ENCODE measurements at places on chromosomes 7 and 10. TPM values are rescaled to one million over a fixed set of nuclear protein-coding genes. Genes with fewer than 3 reads are reported as not detected.

DNA sequence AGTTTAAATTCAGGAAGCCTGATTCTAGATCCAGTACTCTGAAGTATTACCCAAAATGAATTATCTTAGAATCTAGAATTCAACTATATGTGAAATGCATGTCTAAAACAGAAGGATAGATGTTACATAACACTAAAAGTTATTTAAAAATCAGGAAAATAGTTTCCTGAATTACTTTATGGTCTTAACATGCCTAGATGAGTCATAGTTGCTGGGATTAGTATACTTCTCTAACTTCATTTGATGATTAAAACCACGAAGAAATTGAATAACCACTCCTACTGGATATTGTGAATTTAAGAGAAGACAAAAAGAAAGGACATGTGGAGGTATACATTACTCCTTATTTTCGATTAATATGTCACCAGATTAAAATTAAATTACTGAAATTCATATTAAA lies 65.5 kb downstream of the ATAD1 start:
- H3K4me3 ChIP-seq = no peak overlapping the region
- H3K4me1 ChIP-seq = no peaks in the 10 kb centered on the region
- no peaks in the 10 kb centered on the region for H3K27me3 ChIP-seq
- H3K36me3 ChIP-seq = peaks cover 18% of the 10 kb centered on the region
- DNase-seq = no peak

DNA sequence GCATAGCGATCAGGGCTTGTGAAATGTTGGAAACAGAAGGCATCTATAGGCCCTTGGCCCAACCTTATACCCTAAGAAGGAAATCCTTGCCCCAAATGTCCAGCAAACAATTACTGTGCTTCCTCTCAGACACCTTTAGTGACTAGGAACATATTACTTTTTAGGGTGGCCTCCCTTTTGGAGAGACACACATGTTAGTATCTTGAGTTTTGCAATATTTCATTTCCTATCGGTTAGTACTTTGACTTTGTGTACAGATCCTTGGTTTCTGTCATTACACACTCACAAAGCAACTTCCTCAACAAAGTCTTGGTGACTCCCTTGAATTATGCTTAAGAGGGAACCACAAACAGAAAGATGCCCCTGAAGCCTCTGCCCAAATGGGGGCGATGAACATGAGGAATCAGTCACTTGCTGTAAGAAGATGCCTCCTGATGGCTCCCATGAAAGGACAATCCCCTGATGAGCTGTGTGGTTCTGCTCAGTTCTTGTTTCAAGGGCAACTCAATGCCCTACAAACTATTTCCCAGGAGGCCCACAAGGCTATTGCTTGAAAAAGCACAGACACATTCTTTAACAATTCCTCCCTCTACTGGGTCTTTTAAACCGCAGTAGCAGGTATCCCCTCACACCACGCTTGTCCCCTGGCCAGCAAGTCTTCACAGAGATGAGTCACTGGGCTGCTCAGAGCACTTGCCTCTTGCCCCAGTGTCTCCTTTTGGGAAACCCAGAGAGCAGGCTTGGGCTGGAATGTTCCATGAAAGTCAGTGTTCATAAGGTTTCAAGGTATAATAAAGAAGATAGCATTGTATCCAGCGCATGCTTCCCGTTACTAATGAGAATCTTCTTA lies 196.2 kb downstream of the FANK1 start:
- no peaks in the 10 kb centered on the region for H3K4me1 ChIP-seq
- H3K36me3 ChIP-seq = no peaks in the 10 kb centered on the region
- H3K27ac ChIP-seq = no peak overlapping the region
- no peaks in the 10 kb centered on the region for H3K27me3 ChIP-seq
- no peak for DNase-seq
- H3K4me3 ChIP-seq = no peak overlapping the region

GRCh38 chr7:143172354-143172753 lies 10.9 kb upstream of the TAS2R39 start:
- no peak for DNase-seq
- no peaks in the 10 kb centered on the region for H3K36me3 ChIP-seq
- H3K27me3 ChIP-seq = no peaks in the 10 kb centered on the region
- H3K4me1 ChIP-seq = no peaks in the 10 kb centered on the region
- no peak overlapping the region for H3K27ac ChIP-seq

DNA sequence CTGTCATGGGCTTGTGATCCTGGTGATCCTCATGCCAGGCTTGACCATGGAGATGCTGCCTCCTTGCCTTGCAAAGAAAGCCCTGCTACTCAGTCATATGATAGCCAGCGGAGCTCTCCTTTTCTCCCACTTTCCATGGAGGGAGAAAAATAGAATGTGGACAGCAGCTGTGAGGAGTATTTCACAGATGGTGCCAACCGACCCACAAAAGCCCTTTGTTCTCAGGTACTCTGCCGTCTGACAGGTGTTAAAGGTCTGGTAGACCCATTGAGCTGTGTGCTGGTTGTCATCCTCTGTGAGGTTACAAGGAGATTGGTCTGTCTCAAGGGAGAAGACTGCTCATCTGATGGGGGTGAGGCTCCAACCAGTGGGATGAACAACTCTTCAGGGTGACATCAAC lies 29.5 kb upstream of the COBL start:
- H3K4me1 ChIP-seq = no peaks in the 10 kb centered on the region
- no peak for DNase-seq

DNA sequence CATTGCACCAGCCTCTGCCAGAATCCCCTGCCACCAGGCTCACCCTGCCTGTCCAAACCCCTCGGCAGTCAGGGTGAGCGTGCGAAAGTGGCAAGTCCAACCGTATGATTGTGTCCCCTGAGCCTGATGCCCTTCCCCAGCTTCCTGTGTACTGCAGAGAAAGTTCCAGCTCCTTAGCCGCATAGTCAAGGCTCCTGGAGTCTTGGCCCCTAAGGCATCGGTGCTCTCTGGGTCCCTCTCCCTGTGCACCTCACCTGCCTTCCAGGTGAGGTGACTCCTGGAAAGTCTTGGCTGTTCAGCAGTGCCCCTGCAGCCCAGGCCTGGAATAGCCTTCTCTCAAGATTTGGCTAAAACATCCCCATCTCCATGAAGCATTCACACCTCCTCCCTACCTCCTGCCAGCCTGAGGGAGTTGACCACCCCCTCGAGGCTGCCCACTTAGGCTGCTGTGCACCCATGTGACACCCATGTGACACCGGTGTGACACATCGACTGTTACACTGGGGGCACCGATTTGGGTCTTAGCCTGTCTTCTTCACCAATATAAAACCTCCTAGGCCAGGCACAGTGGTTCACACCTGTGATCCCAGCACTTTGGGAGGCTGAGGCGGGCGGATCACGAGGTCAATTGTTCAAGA lies 56.1 kb upstream of the ELN start:
- DNase-seq = peak; percentile 57
- no peaks in the 10 kb centered on the region for H3K27me3 ChIP-seq
- no peaks in the 10 kb centered on the region for H3K36me3 ChIP-seq
- no peak overlapping the region for H3K4me3 ChIP-seq
- peak overlapping the region; percentile 58 for H3K27ac ChIP-seq

DNA sequence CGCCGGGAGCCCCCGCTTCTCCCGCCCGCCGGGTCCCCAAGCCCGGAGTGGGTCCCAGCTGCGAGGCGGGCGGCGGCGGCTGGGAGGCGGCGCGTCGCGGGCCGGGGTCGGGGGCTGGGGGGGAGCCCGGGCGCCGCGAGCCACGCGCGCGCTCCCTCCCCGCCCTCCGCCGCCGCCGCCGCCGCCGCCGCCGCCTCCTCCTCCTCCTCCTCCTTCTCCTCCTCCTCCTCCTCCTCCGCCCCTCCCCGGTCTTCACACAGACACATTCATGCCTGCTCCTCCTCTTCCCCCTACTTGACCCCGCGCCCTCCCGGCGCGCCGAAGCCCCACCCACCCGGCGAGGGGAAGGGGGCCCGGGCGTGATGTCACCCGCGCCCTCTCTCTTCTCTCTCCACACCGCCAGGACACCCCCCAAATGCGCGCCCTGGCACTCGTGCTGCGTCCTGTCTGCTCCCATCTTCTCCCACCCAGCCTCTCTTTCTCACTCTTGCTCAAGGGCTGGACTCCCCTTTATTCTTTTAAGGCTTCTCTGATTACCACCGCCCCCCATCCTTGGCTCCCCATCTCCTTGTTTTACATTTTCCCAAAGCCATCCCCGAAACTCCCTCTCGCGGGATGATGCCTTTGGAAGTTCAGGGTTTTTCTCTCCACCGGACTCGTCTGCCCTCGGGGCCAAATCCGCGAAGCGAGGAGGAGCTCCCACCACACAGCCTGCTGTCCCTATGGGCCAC lies 967 bp upstream of the GLI3 start:
- DNase-seq = no peak
- H3K36me3 ChIP-seq = no peaks in the 10 kb centered on the region
- H3K27ac ChIP-seq = peak overlapping the region; percentile 90
- peaks cover 4% of the 10 kb centered on the region for H3K4me1 ChIP-seq
- peak overlapping the region; percentile 85 for H3K4me3 ChIP-seq
- no peaks in the 10 kb centered on the region for H3K27me3 ChIP-seq

The TMEM130 gene
- total RNA-seq = 33.6 TPM

The SCART1 gene
- total RNA-seq = 4.8 TPM

DNA sequence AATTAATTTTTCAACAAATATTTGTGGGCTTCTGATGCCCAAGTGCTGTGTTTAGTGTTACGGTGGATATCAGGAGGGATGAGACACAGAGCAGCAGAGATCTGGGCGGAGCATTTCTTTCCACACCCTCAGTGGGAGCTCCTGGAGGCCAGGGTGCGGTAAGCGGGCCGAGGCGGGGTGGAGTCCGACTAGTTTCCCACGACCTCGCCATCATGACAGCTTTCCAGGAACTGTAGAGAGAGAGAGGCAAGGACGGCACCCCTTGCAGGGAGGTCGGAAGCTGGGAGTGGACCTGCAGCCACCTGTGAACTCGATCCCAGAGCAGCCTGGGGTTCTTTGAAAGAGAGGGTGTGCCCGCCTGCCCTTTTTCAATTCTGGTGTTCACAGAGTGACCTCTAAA lies 128.2 kb downstream of the ACTR3B start:
- no peak overlapping the region for H3K4me3 ChIP-seq
- peak; percentile 37 for DNase-seq
- no peak overlapping the region for H3K27ac ChIP-seq
- no peaks in the 10 kb centered on the region for H3K4me1 ChIP-seq

GRCh38 chr10:84314275-84314674 lies 14.1 kb upstream of the CCSER2 start:
- no peak overlapping the region for H3K4me3 ChIP-seq
- H3K27ac ChIP-seq = no peak overlapping the region
- H3K36me3 ChIP-seq = no peaks in the 10 kb centered on the region
- DNase-seq = no peak
- H3K27me3 ChIP-seq = no peaks in the 10 kb centered on the region

The NME8 gene
- total RNA-seq = 0.96 TPM

The FAM241B gene
- total RNA-seq = not detected

DNA sequence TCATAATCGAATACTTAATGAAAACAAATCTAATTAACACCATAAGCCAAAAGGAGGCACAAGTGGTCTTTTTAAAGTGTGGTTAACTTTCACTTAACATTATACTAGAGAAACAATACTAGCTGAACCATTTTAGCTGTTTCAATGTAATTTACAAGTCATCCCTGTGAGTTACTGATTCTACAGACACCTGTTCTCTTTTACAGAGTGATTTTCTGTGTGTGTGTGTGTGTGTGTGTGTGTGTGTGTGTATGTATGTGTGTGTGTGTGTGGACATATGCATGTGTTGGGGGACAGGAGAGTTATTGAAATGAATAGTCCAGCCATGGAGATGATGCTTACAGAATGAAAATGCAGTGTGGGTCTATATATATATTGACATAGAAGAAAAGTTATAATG lies 200.2 kb downstream of the DNAJC1 start:
- H3K27me3 ChIP-seq = no peaks in the 10 kb centered on the region
- H3K4me3 ChIP-seq = no peak overlapping the region

DNA sequence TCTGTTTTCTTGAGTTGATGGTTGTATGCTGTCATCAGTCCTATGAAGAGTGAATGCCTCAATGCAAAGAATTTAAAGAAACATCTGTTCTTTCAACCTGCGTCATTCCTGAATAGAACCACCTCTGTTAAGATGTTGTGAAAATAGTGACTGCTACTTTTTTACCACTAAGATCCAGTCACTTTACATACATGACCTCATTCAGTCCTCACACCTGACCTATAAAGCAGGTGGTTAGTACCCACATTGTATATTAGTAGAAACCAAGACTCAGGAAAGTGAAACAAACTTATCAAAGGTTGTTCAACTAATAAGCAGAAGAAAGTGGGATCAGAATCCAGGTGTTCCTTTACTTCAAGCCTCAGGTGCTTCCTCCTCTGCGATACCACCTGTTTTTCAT lies 64.8 kb downstream of the ITGB8 start:
- no peak overlapping the region for H3K4me3 ChIP-seq
- H3K36me3 ChIP-seq = no peaks in the 10 kb centered on the region
- no peaks in the 10 kb centered on the region for H3K4me1 ChIP-seq
- DNase-seq = no peak

The SUGCT gene
- total RNA-seq = 9.8 TPM

DNA sequence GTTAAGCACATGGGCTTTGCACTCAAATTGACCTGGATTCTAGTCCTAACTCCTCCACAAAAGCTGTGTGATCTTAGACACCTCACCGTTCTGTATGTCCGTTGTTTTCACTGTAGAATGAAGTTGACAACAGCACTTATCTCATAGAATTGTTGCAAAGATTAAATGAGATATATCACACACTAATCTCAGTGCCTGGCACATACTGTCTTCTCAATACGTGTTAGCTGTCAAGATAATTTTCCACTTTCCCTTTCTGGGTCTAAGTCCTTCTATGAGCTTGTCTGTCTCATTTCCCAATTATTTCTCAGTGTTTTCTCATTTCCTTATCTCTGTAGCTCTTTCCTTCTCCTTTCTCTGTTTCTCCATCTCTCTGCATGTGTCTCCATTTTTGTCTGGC lies 296.6 kb downstream of the KCNMA1 start:
- no peaks in the 10 kb centered on the region for H3K36me3 ChIP-seq
- peaks cover 2% of the 10 kb centered on the region for H3K4me1 ChIP-seq

GRCh38 chr10:85891472-85891871 lies 475.1 kb downstream of the GRID1 start:
- no peaks in the 10 kb centered on the region for H3K4me1 ChIP-seq
- H3K27me3 ChIP-seq = no peaks in the 10 kb centered on the region
- H3K36me3 ChIP-seq = no peaks in the 10 kb centered on the region
- no peak overlapping the region for H3K27ac ChIP-seq
- DNase-seq = no peak
- H3K4me3 ChIP-seq = no peak overlapping the region

All from ascending aorta (tissue), 2 donors.